NCI-H187 (cell line): ENCODE measurements at places on chromosomes 2 and 18.

- DNase-seq: no peak
Measured at GRCh38 chr2:48915227-48915626, 159.7 kb upstream of the LHCGR start.

GRCh38 chr2:101064125-101064502 lies 62.0 kb downstream of the RPL31 start:
- no peak for DNase-seq

DNA sequence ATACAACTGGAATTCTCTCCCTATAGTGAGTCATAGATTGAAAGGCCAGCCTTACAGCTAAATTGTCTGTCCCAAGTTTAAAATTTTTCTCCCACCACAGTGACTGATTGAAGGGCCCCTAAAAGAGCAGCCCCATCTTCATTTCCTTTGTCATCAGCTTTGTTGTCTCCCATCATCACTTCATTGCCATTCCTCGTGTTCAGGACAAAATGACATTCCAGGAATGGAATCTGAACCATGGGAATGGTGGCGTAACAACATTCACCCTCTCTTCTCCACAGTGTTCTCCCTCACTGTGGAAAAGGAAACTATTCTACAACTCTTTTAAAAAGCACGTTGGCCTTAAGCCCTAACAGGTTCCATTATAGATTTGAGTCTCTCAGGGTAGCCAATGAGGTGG lies 52.1 kb downstream of the PSTPIP2 start:
- DNase-seq: no peak

DNA sequence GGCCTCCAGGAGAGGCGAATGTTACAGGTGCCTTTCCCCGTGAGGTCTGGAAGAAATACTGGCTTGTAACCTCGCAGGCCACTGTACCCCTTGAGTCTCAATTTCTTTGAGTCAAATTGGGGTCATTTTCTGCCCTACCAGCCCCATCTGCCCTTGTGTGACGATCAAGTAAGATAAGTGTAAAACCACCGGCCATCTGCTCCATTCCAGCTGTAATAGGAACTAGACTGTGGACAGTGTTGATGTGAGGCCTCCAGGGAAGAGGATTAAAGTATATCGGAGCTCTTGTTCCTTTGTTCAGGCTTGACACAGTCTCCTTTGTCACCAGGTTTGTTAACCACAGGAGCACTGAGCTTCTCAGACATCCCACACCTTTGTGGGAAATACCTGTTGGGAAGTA lies 65.6 kb downstream of the MRPS9 start:
- DNase-seq: no peak

GRCh38 chr18:49547701-49548100 lies 14.2 kb upstream of the LIPG start:
- no peak for DNase-seq

GRCh38 chr2:20415511-20415918 lies 31.4 kb upstream of the RHOB start:
- no peak for DNase-seq

DNA sequence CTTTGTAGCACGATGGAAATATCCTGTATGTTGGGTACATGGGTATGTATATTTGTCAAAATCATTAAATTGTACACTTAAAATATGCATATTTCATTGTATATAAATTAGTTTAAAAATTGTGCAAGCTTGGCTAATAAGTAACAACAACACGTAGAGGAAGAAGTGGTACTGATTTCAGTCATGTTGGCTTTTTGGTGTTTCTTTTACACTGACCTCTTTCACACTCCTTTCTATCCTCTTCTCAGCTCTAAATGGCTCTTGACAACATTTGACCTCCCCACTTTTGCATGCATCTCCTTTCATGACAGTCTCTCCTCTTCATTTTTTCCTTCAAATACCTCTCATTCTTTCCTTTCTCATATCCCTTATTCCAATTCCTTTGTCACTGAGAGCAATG lies 801.4 kb upstream of the ZEB2 start:
- no peak for DNase-seq
